ENCODE measurements at places on chromosomes 5 and 9. TPM values are rescaled to one million over a fixed set of nuclear protein-coding genes. Genes with fewer than 3 reads are reported as not detected.

The SREK1IP1 gene
- 13.9 TPM for total RNA-seq

The ARSI gene
- 0.09 TPM for total RNA-seq

The LCP2 gene
- not detected for total RNA-seq

The IFNK gene
- total RNA-seq = not detected

The ANKRD34B gene
- total RNA-seq = not detected

The NXNL2 gene
- not detected for total RNA-seq

The DMRT3 gene
- total RNA-seq = not detected

The NR6A1 gene
- total RNA-seq = 0.36 TPM

The BTNL8 gene
- not detected for total RNA-seq

The CXXC5 gene
- total RNA-seq = 6.5 TPM

The PPP2R2B gene
- total RNA-seq = not detected

The OLFML2A gene
- total RNA-seq = 0.28 TPM

The PTTG1 gene
- total RNA-seq = 108 TPM

The SLC6A3 gene
- total RNA-seq = not detected

The ACTL7A gene
- not detected for total RNA-seq

The VDAC1 gene
- total RNA-seq = 309 TPM

The CEP72 gene
- 3.1 TPM for total RNA-seq

The NR2F1 gene
- 24.9 TPM for total RNA-seq

Measured in endothelial cell of coronary artery (primary cell).